Ammon's horn (tissue), 1 donor: ENCODE measurements at places on chromosomes 3 and 15.

GRCh38 chr3:133855772-133856171 lies 39.9 kb downstream of the RAB6B start:
- no peak for DNase-seq

DNA sequence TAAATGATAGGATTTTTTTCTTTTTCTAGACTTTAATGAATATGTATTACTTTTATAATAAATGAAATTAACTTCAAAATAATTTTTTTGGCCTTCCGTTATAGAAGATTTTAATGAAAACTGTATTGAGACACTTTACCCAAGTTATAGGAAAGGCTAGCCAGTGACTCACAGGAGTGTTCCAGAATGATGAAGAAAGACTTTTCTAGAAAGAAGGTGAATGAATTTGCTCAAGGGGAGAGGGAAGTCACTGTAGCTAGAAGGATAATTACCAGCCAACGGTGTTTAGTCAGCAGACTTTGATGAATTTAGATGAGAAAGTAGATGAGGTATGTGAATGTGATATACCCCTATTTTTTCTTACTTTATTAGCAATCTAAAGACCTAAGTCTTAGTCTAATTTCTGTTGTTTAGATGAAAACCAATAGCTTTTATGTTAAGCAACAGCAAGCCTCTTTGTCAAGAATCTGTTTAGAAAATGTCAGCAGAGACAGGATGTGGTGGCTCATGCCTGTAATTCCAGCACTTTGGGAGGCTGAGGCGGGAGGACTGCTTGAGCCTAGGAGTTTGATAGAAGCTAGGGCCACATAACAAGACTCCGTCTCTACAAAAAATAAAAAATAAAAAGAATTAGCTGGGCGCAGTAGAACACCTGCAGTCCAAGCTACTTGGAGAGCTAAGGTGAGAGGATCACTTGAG lies 3.2 kb downstream of the ALAS1 start:
- no peak for DNase-seq

- DNase-seq, result no peak
Observed at GRCh38 chr3:68458581-68458980, 473.8 kb downstream of the TAFA4 start.

- no peak for DNase-seq
Observed at GRCh38 chr3:153443961-153444360, 281.9 kb downstream of the RAP2B start.

GRCh38 chr3:25527336-25527735 lies 99.3 kb downstream of the RARB start:
- no peak for DNase-seq

DNA sequence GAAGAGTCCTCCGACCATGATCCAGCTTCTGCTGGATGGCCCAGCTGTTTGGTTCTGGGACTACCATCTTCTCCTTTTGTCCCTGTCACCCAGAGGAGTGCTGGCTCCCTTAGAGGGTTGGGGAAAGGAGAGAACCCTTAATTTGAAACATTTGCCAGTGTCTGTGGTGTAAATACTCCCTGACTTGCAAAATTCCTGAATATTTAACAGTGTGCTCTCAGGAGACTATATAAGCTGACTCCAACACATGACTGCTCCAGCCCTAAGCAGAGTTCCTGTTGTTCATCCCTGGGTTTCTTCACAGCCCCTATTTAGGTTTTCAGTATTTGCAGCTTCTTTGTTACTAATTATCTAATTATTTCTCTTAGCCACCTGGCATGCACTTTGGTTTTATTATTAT lies 133.1 kb downstream of the CPNE4 start:
- no peak for DNase-seq

DNA sequence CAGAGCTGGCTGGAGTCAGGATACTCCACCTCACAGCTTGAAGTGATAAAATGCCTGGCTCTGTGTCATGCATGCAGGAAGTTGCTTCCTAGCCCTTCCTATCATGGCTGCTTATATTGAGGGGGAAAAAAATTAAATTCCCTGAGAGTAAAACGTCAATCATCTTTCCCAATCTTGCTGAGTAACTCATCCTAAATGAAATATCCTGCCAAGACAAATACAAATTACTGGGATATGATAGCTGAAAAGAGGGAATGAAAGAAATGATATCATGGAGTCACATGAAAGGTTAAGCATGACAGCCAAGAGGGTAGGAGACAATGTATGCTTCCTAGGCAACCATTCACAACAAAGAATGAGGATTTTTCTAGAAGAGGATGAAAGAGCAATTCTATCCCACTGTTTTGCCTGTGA lies 110.6 kb downstream of the ABI3BP start:
- DNase-seq, result no peak

- no peak for DNase-seq
Observed at GRCh38 chr15:36589971-36590370, 10.5 kb downstream of the CDIN1 start.

DNA sequence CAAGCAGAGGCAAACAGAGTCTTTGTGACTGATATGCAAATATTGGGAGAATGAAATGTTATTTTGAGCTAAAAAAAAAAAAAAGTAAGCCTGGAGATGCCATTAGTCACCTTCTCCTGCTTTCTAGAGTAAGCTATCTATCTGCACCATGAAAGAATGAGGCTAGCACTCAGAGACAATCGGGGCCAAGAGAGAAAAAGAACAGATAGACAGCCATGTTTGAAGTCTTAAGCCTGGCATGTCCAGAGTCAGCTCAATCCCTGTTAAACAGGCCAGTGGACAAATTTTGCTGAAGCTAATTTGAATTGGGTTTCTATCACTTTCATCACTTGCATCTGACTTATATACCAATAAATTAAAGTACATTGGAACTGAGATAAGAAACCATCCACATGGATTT lies 204.4 kb downstream of the SLC9A9 start:
- DNase-seq, result no peak
